Activated T-helper 1 cell treated with anti-CD3 and anti-CD28 coated beads, Interleukin-2, amount 50 U/mL, for 16 hours (primary cell): ENCODE measurements at places on chromosomes 5 and 9.
A peak's percentile ranks its signal among the peaks of the same experiment; 100 is the strongest.

GRCh38 chr5:112977440-112977861 is 853 bp downstream of the DCP2 start:
- DNase-seq, result no peak

DNA sequence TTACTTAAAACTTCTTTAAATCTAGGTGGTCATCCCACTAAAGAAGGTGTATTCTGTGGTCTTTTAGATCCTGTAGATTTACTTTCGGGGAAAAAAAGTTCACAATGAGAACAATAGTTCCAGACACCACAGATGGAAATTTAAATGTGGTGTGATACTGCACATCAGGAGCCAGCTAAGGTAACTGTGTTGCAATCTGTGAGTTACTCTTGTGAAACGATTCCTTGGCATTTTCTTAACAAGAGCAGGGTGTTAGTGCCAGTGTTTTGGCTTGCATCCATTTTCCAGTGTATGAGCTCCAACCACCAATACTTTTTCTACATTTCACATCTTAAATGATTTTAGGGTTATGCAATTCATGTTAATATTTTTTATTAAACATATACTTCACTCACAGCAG is 674.5 kb downstream of the CETN3 start:
- no peak for DNase-seq

DNA sequence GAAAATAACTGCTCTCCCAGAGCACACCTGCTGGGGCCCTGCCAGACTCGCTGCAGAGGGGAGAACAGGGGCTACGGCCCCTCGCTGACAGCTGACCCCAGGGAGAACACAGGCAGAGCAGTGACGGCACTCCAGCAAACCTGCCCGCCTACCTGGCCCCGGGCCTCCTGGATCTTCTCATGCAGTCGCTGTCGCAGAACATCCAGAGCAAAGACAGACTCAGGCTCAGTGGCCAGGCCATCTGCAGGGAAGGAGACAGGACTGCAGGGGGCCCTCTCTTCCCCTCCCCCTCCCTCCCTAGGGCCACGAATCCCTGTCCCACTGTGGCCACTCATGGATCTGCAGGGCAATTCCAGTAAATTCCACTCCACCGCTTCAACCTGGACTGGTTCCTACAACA is 2.4 kb downstream of the SURF6 start:
- no peak for DNase-seq

DNA sequence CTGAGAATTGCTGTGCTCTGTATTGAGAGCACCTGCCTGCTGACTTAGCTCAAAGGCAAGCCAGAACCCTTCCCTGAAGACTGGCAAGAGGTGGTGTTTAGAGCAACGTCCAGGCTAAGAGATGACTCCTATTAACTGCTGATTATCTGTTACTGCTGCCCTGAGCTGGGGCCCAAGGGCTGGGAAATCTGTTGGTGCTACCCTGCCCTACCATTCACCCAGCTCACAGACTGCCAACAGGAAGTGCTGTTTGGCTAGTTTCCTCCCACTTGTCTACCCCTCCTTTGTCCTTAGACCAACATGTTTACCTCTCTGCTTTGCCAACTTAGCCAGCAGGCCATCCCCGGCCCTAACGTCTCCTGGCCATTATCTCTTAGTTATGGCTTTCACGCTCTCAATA is 6.9 kb downstream of the RAB24 start:
- no peak for DNase-seq

DNA sequence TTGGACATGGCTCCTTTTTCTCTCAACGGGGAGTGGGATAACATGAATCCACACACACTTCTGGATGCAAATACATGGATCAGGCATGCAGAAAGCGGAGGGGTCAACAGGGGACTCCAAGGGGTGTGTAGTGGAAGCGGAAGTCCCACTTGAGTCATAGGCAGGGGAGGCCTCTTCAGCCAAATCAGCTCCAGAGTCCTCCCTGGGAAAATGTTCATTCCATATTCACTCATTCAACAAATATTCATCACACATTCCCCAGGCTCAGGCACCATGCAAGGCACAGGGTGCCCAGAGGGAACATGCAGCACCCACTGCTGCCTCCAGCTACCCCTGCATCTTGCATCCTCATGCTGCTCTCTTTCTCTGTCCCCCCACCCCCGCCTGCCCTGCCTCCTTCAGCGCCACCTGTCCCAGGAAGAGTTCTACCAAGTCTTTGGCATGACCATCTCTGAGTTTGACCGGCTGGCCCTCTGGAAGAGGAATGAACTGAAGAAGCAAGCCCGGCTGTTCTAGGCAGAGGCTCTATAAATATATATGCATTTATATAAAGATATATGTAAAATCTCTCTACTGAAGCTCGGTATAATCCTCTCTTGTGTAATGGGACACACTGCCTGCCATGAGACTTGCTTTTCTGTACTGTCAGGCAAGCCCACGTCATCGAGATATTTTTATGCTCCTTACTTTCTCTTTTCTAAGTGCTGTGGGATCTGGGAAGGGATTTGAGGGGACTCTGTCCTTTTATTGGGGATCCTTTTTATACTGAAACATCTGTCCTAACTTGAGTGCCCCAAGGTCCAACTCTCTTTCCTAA is 13.6 kb upstream of the AFAP1L1 start:
- no peak for DNase-seq

DNA sequence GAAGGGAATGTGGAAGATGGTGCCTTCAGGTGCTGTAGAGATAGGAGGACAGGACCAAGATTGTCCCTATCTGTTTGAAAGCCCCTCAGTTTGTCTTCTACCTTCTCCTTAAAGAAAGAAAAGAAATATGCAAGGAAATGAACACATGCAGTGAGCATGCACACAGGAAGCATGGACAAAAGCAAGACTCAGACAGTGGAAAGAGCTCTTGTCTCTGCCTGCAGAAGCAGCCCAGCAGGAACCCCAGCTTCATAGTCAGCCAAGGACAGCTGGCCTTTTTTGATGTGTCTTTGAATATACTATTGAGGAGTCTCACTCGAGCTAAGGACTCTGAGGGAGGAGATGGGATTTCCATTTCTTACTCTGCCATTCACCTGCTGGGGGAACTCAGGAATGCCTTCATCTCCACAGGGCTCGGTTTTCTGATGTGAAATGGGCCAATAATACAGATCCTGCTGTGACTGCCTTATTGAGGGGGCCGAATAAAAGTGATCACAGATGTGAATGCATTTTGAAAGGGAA is 132.5 kb upstream of the ADRA1B start:
- DNase-seq, result no peak

DNA sequence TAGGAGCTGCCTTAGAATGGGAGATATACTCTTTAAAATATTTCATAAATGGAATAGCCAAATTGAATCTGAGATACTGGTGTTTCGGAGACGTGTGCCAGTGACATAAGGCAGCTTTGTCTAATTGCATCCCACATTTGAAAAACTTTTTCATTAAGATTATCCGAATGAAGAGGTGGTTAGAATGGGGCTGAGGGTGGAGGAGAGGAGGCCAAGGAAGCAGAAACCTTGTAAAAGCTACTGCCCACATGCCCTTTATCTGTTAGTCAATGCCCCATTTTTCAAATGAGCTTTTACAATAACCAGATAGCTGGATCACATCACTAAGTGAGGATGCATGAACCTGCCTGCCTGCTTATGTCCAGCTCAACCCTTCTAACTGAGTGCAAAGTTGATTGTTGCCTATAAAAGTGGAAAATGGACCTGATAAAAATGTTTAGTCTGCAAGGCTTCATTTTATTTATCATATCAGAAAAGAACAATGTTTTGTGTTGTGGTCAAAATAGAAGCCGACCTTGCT is 34.8 kb downstream of the SNX24 start:
- no peak for DNase-seq

DNA sequence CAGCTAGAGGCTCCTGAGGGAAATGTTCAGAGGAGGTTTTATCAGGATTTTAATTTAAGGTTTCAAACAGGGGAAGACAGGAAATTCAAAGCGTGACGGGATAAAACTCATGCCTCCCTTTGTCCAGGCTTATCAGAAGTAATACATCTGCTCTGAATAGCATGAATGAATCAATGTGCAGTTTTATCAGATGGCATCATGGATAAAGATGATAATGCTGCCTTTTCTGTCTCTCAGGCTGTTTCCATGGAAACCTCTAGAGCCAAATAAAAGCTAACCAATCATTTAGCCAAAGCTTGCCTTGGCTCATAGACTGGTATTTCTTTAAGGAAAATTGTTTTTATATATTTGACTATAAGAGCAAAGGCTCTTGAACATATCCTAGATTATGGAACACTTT is 16.4 kb downstream of the MFAP3 start:
- DNase-seq, result no peak

- DNase-seq, result no peak
These were observed 759.5 kb downstream of the TAF11L14 start for GRCh38 chr5:18393565-18394442.

- no peak for DNase-seq
These were observed 134.5 kb downstream of the SIL1 start for GRCh38 chr5:139063664-139064054.

GRCh38 chr9:86406366-86406765 is 52.2 kb upstream of the TUT7 start:
- DNase-seq, result no peak

GRCh38 chr5:79829260-79829659 is 139.6 kb downstream of the CMYA5 start:
- DNase-seq, result no peak

DNA sequence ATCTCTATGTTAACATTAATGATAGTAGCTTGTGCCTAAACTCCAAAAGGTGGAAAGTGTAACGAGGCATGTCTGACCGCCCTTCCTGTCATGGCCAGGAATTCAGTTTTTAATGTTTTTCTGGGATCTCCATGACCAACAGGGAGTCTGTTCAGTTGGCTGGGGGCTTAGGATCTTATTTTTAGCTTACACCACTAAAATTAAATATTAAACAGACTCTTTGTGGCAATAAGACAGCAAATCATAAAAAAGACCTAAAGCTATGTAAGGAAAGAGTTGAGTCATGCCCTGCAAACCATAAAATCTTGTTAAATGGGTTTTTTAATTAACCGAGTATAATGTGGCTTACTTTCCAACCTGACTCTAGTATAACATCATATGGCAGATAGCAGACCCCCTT is 247.8 kb downstream of the DIRAS2 start:
- DNase-seq, result no peak

- DNase-seq, result no peak
These were observed 21.5 kb downstream of the IL6ST start for GRCh38 chr5:55973296-55973695.

DNA sequence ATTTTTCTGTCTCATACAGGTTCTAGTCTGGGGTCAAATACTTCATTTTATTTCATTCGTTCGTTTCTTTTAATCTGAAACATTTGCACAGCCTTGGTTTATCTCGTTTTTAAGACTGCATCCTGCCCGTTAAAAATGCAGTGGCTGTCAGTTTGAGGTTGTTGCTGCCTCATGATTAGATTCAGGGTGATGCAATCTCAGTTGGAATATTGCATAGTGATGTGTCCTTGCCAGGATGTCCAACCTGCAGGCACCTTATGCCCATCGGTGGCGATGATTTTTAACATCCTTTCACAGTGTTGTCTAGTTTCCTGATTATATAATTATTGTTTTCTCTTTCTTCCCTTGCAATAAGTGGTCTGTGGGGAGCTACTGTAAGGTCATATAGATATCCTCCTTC is 45.1 kb downstream of the SH3GL2 start:
- DNase-seq, result no peak

DNA sequence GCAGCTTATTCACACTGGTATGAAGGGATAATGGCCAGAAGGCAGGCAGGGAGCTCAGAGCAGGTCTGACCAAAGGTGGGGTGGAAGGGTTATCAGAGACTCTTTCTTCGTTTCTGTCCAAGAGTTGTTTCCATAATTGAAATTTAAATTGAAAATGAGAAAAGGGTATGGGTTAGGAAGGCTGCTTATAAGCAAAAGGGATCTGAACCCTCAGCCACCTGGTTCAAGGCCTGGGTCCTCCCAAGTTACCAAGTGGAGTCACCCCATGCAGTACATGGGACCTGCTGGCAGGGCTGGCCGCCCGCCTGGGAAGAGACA is 17.8 kb downstream of the EEIG1 start:
- DNase-seq, result no peak

DNA sequence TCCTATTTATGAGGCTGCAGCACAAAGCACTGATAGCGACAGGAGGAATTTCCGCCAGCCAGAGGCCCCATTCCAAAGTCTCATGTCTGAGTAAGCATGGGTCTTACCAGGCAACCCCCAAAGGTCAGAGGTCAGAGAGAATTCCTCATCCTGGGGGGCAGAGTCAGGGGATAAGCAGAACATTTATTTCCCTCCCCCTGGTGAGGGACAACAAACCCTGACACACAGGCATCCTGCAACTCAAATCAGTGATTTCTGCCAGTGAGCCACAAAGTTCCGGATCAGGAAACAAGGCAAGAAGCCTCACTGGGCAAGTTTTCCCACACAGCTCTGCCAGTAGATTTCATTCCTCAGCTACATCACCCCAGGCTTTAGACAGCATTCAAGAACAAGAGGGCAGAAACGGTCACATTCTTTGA is 37.0 kb downstream of the ADAMTS12 start:
- no peak for DNase-seq

DNA sequence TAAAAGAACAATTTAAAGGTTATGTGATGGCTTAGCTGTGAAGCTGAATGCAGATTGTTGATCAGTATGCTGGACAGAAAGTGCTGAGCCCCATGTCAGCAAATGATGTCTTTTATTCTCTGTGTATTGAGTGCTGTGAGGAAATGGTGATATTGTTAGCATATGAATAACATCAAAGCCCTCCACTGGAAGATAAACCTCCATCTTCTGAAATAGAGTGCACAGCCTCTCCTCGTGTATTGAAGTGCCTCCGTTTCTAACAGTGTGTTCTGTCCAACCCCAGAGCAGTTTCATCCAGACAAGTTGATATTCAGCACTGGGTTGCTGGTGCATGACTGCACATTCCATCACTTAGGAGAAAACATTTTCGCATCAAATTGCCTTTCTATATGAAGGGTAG is 242.9 kb downstream of the CSNK1G3 start:
- DNase-seq, result no peak

GRCh38 chr5:137498736-137499505 is at the start of gene SPOCK1:
Gene SPOCK1 (minus strand): TSS chr5:137499326.
- DNase-seq, result peak; percentile 7

DNA sequence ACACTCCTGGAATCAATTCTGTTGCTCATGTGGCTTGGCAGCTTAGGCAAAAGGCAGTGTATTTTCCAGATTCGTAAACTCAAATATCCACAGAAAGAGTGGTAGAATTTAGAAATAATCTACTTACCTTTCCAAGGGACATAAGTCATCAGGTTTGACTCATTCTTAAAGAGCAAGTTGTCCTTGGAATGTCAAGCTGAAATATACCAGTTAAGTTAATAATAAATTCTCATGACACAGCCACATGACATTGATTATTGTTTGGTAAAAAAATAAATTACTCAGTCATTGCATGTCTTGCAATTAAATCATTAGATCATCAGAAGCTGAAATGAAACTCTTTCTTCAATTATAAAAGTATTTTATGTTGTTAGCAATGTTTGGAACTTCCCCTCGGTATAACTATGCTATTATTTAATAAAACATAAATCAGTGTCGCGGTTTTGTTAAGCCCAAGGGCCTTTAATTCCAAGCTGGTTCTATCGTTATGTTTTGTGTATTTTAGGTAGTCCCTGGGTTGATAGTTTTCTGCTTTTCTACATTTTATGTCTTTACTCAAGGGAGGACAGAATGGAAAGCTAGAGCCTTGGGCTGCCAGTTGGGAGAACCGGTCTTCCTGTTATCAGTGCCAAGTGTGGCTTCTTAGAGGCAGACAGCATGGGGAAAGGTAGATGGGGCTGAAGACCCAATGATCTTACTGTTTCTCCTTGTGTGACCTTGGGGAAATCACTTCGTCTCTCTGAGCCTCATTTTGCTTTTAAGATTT is 79.3 kb upstream of the PRLR start:
- no peak for DNase-seq

GRCh38 chr9:959914-960313 is 16.5 kb upstream of the DMRT3 start:
- no peak for DNase-seq
